ENCODE measurements at places on chromosomes 7 and 10. TPM values are rescaled to one million over a fixed set of nuclear protein-coding genes. Genes with fewer than 3 reads are reported as not detected.

GRCh38 chr10:88131511-88132139 is 268.2 kb downstream of the PTEN start:
- no peak for DNase-seq

DNA sequence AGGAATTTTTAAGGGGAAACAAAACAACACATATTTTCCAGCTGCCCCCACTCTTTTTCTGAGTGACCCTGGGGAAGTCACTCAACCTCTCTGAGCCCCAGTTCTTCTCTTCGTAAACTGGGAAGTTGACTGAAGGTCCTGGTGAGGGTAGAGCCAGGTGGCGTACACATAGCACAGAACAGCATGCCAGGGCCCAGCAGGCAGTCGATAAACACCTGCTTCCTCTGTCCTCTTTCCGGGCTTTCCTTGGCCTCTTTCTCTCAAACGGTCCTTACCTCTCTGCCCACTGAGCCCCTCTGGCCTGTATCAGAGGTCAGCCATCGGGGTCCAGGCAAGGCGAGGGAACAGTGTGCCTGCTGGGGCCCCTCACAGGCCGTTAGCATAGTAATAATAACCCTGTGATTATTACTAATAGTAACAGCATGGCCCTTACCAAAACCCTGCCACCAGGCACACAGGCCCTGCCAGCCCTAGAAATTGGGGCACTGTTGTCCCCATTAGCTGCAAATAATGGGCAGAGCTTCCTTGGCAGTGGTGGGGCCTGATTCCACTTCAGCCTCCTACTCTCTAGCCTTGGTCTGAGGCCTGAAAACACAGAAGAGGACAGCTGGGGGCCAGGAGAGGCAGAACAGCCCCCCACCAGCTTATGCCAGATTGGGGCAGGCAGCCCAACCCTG is 37.3 kb upstream of the SLC29A3 start:
- DNase-seq: no peak

DNA sequence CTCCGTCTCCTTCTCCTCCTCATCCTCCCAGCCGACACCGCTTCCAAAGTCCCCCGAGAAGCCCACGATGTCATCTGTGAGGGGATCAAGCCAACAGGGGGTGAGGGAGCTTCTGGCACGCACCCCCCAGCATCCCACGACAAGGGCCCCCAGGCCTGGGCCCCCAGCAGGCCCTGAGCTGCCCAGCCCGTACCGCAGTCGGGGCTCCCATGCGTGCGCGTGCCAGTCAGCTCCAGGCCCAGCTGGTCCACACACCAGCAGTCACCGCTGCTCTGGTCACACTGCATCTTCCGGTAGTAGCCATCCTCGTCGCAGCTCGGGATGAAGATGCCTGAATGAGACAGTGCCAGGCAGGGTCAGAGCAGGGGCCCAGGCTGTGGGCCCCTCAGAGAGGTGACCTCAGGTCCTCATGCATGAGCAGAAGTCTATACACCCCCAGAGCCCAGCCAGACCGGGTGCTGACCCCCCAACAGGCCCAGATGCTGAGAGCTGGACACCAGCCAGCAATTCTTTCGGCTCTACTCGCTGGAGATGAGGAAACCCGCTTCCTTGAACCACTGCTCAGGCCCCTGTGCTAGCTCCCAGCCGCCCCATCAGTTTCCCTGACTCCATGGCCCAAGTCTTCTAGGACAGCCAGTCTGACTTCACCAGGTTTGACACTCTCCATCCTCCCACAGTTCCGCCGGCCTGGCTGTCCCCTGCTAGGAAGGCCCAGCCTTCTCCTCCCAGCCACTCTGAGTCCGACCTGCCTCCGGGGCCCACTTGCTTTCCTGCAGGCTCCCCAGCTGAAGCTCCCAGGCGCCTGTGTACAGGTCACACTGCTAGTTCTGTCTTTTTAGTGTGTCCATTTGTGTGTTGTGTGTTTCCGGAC is 25.3 kb downstream of the SPOCK2 start:
- no peak for DNase-seq

GRCh38 chr7:11449316-11449715 is 382.7 kb downstream of the THSD7A start:
- no peak for DNase-seq

DNA sequence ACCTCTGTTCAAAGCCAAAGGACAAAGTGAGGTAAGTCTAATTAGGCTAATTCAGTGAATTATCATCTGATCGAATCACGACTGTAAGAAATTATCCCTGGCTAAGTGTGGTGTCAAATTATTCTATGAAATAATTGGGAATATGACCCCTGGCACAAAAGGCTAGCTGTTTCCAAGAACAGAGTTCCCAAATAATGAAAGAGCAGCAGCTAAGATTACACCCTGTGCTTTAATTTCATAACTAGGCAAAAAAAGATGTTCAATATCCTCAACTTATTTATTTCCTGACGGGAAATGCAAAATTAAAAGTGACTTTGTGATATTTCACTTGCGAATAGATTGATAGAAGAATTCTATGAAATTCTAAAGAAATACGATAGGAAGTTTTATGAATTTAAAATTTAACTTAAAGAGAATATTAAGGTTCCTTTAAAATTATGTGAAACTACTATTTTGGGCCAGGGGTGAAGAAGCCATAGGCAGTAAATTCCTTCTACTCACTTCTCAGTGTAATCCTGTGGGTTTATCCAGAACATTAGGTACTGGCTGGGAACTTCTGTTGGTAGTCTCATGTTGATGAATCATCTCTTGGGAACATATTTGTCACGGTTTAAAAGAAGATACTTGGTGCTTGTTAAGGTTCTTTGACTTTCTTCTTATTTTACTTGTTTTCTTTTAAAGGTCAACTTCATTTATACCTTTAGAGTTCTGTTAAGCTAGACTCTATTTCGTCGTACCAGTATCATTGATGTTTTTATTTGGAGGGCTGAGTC is 148.5 kb downstream of the POLR1F start:
- DNase-seq: no peak

OR2A7 gene
- 4.9 TPM for total RNA-seq

All from ascending aorta (tissue), 2 donors.